Astrocyte (in vitro differentiated cells and primary cell): ENCODE measurements at places on chromosomes 13 and 19. TPM values are rescaled to one million over a fixed set of nuclear protein-coding genes. Genes with fewer than 3 reads are reported as not detected.
A peak's percentile ranks its signal among the peaks of the same experiment; 100 is the strongest.

- H3K4me1 ChIP-seq: peaks cover 3% of the 10 kb centered on the region
- H3K27ac ChIP-seq: no peak overlapping the region
- peak overlapping the region; percentile 40 for H3K4me3 ChIP-seq
- peaks cover 3% of the 10 kb centered on the region for H3K27me3 ChIP-seq
- no peaks in the 10 kb centered on the region for H3K36me3 ChIP-seq
Measured at GRCh38 chr13:50990818-50991506, 81.4 kb downstream of the RNASEH2B start.

The DACT3 gene
- 19.8 and 27.7 TPM in 2 replicates for total RNA-seq

The SMIM44 gene
- not detected in 2 replicates for total RNA-seq

DNA sequence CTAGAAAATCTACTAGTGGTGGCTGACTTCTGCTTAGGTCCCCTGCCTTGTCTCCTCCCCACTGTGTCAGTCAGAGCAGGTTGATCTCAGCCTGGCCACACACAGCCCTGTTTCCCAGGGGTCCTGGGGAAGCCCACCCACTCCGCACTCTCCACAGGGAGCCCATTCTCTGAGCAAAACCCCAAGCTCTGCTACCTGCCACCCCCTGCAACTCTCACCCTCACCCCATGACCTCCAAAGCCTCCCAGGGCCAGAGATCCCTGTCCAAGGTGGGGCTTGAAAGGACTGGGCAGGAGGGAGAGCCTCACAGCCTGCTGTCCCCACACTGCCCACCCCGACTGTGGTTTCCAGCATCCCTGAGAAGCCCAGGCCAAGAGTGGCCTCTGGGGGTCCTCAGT is 58.8 kb upstream of the ZNF536 start:
- no peak for DNase-seq
- no peaks in the 10 kb centered on the region for H3K36me3 ChIP-seq
- peaks cover 2% of the 10 kb centered on the region for H3K27me3 ChIP-seq
- no peak overlapping the region for H3K4me3 ChIP-seq
- no peaks in the 10 kb centered on the region for H3K4me1 ChIP-seq
- H3K27ac ChIP-seq: no peak overlapping the region

DNA sequence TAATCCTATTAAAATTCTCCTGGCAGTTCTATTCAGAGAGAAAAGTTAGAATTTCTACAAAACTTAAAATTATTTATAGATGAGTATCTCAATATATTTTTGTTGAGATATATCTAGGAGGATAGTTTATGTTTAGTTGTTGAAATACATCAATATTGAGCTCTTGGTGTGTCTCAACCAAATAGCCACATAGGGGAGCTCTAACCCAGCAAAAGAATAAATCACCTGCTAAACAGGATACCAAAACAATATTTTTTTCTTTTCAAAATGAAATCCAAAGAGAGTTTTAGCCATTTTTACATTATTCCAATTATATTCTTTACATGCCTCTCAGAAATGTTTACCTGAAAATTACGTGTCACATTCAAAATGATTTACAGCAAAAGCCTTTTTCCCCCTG is 954.7 kb downstream of the SLITRK6 start:
- no peaks in the 10 kb centered on the region for H3K36me3 ChIP-seq
- no peak overlapping the region for H3K27ac ChIP-seq
- H3K27me3 ChIP-seq: no peaks in the 10 kb centered on the region
- no peaks in the 10 kb centered on the region for H3K4me1 ChIP-seq
- no peak overlapping the region for H3K4me3 ChIP-seq

DNA sequence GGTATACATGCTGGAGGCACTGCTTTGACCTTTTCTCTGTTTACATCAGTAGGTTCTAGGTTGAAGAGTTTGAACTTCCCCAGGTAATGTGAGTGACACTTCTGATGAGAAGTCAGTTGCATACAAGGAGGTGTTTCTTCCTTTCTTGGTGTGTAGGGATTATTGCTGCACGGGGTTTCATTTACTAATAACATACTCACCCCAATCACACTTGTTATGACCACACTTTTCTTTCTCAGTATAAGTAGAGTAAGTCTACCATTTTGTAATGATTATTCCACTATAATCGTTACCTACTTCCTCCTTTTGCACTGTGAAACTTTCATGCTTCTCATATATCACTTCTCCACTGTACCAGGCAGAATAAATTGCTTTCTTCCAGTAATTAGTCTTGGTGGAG is 138.0 kb downstream of the TNFSF13B start:
- H3K36me3 ChIP-seq: no peaks in the 10 kb centered on the region
- no peaks in the 10 kb centered on the region for H3K27me3 ChIP-seq
- no peak for DNase-seq
- H3K4me1 ChIP-seq: no peaks in the 10 kb centered on the region

The TNNT1 gene
- total RNA-seq: 7.1 and 8.3 TPM in 2 replicates

GRCh38 chr19:47098608-47099007 is 15.0 kb downstream of the ZC3H4 start:
- peaks cover 6% of the 10 kb centered on the region for H3K36me3 ChIP-seq
- no peak overlapping the region for H3K27ac ChIP-seq
- H3K4me1 ChIP-seq: peaks cover 36% of the 10 kb centered on the region
- DNase-seq: no peak
- no peaks in the 10 kb centered on the region for H3K27me3 ChIP-seq

GRCh38 chr19:34504809-34505291 is 23.3 kb downstream of the WTIP start:
- no peak for DNase-seq
- H3K27ac ChIP-seq: no peak overlapping the region
- peaks cover 3% of the 10 kb centered on the region for H3K4me1 ChIP-seq
- H3K27me3 ChIP-seq: no peaks in the 10 kb centered on the region

- H3K4me1 ChIP-seq: no peaks in the 10 kb centered on the region
- no peaks in the 10 kb centered on the region for H3K27me3 ChIP-seq
- H3K4me3 ChIP-seq: no peak overlapping the region
- H3K27ac ChIP-seq: peak overlapping the region; percentile 7
- peak; percentile 82 for DNase-seq
- peaks cover 30% of the 10 kb centered on the region for H3K36me3 ChIP-seq
Measured at GRCh38 chr13:49711218-49711863, 20.1 kb upstream of the EBPL start.

- H3K4me1 ChIP-seq: no peaks in the 10 kb centered on the region
- no peak overlapping the region for H3K27ac ChIP-seq
Measured at GRCh38 chr13:111423168-111423785, 102.8 kb downstream of the TEX29 start.

- peaks cover 3% of the 10 kb centered on the region for H3K4me1 ChIP-seq
- peaks cover 5% of the 10 kb centered on the region for H3K27me3 ChIP-seq
- no peak overlapping the region for H3K4me3 ChIP-seq
- DNase-seq: no peak
- no peaks in the 10 kb centered on the region for H3K36me3 ChIP-seq
Measured at GRCh38 chr13:76913898-76914297, 27.7 kb upstream of the KCTD12 start.

The OR4F17 gene
- not detected in 2 replicates for total RNA-seq

- H3K4me3 ChIP-seq: no peak overlapping the region
- no peaks in the 10 kb centered on the region for H3K36me3 ChIP-seq
- H3K27me3 ChIP-seq: no peaks in the 10 kb centered on the region
- no peak overlapping the region for H3K27ac ChIP-seq
- no peak for DNase-seq
- H3K4me1 ChIP-seq: peaks cover 20% of the 10 kb centered on the region
Measured at GRCh38 chr13:73092829-73093228, 34.0 kb downstream of the KLF5 start.

- no peak for DNase-seq
- no peak overlapping the region for H3K27ac ChIP-seq
- no peak overlapping the region for H3K4me3 ChIP-seq
- no peaks in the 10 kb centered on the region for H3K27me3 ChIP-seq
- peaks cover 28% of the 10 kb centered on the region for H3K4me1 ChIP-seq
- no peaks in the 10 kb centered on the region for H3K36me3 ChIP-seq
Measured at GRCh38 chr13:98668155-98668554, 84.3 kb downstream of the SLC15A1 start.

- peaks cover 11% of the 10 kb centered on the region for H3K4me1 ChIP-seq
- peak within 1 kb of the TSS; percentile 46 for H3K4me3 ChIP-seq
- no peak for DNase-seq
- no peaks in the 10 kb centered on the region for H3K36me3 ChIP-seq
Measured at GRCh38 chr19:17847538-17848366, at the start of gene JAK3. TSS of gene JAK3 (minus strand) at chr19:17847982. CDS start at chr19:17844417, 3,565 bp downstream.

The VAV1 gene
- not detected in 2 replicates for total RNA-seq

- H3K4me3 ChIP-seq: no peak overlapping the region
- no peaks in the 10 kb centered on the region for H3K27me3 ChIP-seq
- DNase-seq: no peak
- peaks cover 17% of the 10 kb centered on the region for H3K36me3 ChIP-seq
- peaks cover 7% of the 10 kb centered on the region for H3K4me1 ChIP-seq
- no peak overlapping the region for H3K27ac ChIP-seq
Measured at GRCh38 chr19:55591555-55591954, 7.8 kb downstream of the FIZ1 start.

GRCh38 chr13:21465710-21466160 is 6.6 kb upstream of the ZDHHC20 start:
- H3K4me3 ChIP-seq: no peak overlapping the region
- H3K27ac ChIP-seq: no peak overlapping the region
- H3K27me3 ChIP-seq: no peaks in the 10 kb centered on the region
- DNase-seq: no peak

The CYP2A6 gene
- total RNA-seq: not detected in 2 replicates

DNA sequence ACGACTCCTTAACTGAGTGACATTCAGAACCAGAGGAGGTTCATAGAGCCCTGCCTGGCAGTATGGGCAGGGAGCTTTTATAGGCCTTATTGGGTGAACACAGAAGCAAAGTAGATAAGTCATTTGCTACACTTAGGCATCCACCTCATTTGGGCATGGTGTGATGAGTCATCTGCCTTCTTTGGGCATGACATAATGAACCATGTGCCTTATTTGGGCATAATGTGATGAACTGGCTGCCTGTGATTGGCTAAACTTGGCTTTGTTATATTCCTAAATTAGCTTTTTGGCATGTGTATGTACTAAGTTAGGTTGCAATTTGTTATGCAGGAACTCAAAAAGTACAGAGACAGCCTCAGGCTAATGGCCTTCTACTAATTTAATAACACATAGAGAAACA is 2210.2 kb upstream of the PCDH20 start:
- no peaks in the 10 kb centered on the region for H3K27me3 ChIP-seq
- no peaks in the 10 kb centered on the region for H3K36me3 ChIP-seq
- DNase-seq: peak; percentile 18
- no peak overlapping the region for H3K27ac ChIP-seq
- H3K4me3 ChIP-seq: no peak overlapping the region

DNA sequence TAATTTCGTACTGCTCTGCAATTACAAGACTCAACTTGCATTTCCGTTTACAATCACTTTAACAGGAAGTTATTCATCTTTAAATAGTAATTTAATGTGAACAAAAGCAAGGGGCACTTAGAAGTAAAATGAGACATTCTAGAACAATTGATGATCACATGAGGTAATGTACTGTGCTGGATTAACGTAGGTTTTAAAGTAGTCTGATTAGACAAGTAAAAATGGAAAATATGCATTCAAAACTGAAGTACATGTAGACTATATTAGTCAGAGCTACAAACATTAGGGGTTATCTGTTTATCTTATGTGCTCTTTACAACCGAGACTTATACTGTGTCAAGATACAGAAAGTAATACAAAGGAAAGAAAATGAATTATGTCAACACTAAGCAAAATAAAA is 1528.0 kb downstream of the SLITRK5 start:
- no peaks in the 10 kb centered on the region for H3K27me3 ChIP-seq
- H3K4me3 ChIP-seq: no peak overlapping the region
- peak; percentile 50 for DNase-seq
- H3K4me1 ChIP-seq: no peaks in the 10 kb centered on the region

- H3K4me3 ChIP-seq: no peak overlapping the region
- no peaks in the 10 kb centered on the region for H3K4me1 ChIP-seq
- H3K27ac ChIP-seq: no peak overlapping the region
- H3K36me3 ChIP-seq: no peaks in the 10 kb centered on the region
- no peaks in the 10 kb centered on the region for H3K27me3 ChIP-seq
- DNase-seq: no peak
Measured at GRCh38 chr13:62309904-62310303, 894.3 kb upstream of the PCDH20 start.

DNA sequence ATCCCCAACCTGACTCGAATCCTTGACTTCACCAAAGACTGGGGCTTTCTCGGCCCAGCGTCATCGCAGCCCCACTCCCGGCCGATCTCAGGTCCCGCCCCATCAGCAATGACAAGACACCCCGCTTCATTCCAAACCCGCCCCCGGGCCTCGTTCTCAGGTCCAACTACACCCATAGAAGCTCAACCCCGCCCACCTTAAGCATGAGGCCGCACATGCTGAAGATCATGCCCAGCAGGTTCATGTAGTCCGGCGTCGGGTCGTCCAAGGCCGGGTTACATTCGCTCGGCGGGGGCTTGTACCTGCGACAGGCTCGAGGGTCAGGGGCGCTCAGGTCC is 2.3 kb downstream of the WDR83 start:
- peak; percentile 54 for DNase-seq
- H3K4me3 ChIP-seq: peak overlapping the region; percentile 83
- H3K27ac ChIP-seq: peak overlapping the region; percentile 97
- peaks cover 21% of the 10 kb centered on the region for H3K4me1 ChIP-seq
- H3K27me3 ChIP-seq: no peaks in the 10 kb centered on the region

The MISP gene
- total RNA-seq: 0.36 and 0.43 TPM in 2 replicates

DNA sequence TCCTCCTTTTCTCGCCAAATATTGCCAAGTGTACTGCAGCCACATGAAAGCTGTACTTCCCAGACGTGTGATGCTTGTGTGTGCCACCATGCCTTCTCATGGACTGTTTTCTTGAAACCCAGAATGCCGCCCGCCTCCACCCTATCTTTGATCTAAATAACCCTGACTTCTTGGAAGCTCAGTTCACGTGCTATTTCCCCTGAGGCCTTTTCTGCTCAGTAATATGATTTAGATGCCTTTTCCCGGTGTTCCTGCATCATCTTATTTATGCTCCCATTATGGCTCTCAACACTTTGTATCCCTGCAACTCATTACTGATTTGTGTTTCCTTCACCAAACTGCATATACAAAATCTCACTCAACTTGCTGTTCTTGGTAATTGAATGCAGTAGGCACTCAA is 116.1 kb downstream of the USP12 start:
- no peaks in the 10 kb centered on the region for H3K36me3 ChIP-seq
- H3K27me3 ChIP-seq: no peaks in the 10 kb centered on the region
- no peak overlapping the region for H3K27ac ChIP-seq
- DNase-seq: no peak

The MEF2B gene
- total RNA-seq: 0.58 and 1.7 TPM in 2 replicates

DNA sequence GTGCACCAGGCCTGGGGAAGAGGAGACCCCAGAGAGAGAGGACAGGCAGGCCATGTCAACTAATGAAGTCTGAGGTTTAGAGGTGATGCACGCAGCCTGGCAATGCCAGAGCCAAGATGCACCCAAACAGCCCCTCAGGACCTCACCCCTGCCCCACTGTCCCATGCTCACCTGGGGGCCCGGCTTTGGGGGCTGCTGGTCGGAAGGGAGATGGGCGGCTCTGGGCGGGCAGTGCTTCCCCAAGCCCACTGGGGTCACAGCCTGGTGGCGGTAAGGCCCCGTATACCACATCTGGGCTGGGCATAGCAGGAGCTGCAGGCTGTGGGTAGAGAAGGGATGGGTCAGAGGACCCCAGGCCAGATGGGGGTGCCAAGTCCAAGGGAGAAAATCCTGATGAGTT is 8.6 kb upstream of the TMEM161A start:
- no peaks in the 10 kb centered on the region for H3K4me1 ChIP-seq
- no peaks in the 10 kb centered on the region for H3K27me3 ChIP-seq
- H3K4me3 ChIP-seq: no peak overlapping the region
- no peak overlapping the region for H3K27ac ChIP-seq
